ENCODE measurements at places on chromosomes 12 and 14. TPM values are rescaled to one million over a fixed set of nuclear protein-coding genes. Genes with fewer than 3 reads are reported as not detected.

Gene ERP27
- not detected for total RNA-seq

Gene BBOF1
- total RNA-seq, result 4.4 TPM

Gene LRRK2
- total RNA-seq, result 10.8 TPM

Gene SERPINA5
- not detected for total RNA-seq

Gene ANGEL1
- 6.6 TPM for total RNA-seq

Gene VWF
- 0.26 TPM for total RNA-seq

Gene MDM2
- total RNA-seq, result 240 TPM

Gene PRB2
- total RNA-seq, result not detected

Gene MAPK1IP1L
- total RNA-seq, result 16.5 TPM

Gene SCNN1A
- 0.26 TPM for total RNA-seq

Gene SMCO3
- total RNA-seq, result 0.17 TPM

Gene DDX23
- total RNA-seq, result 62.4 TPM

Gene PPFIA2
- 2.1 TPM for total RNA-seq

Gene TAS2R7
- not detected for total RNA-seq

Gene ATP5F1B
- total RNA-seq, result 613 TPM

Gene SERPINA12
- not detected for total RNA-seq

DNA sequence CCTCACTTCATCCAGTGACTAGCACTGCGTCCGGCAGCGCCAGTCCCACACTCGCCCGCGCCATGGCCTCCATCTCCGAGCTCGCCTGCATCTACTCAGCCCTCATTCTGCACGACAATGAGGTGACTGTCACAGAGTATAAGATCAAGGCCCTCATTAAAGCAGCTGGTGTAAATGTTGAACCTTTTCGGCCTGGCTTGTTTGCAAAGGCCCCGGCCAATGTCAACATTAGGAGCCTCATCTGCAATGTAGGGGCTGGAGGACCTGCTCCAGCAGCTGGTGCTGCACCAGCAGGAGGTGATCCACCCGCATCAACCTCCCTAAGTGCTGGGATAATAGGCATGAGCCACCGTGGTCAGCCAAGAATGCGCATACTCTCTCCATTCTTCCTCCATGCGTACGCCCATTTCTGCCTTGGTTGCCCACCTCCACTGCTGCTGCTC, 59.9 kb downstream of the IRF2BPL start:
- DNase-seq, result no peak

DNA sequence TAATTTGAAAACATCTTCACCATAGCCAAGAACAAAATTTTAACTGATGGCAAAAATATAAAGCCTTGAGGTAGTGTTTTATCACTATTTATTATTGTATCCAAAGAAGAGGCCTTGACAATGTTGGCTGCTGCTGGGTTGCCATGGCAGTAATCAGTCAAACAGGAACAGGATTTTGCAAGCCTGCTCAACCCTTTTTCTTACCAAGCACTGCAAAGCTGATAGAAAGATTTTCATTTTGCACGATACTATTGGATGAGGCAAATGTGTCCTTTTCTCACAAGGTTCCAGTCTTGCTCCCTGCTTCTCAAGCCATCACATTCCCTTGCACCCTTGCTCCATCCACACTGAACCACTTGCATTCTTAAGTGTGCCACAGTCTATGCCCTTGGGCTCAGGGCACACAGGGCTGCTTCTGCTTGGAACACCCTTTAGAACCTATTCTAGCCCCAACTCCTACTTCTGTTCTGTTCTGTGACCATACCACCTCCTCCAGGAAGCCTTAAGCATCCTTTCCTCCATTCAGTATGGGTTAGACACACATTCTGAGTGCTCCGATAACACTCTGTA, 76.5 kb upstream of the AMIGO2 start:
- peak; percentile 51 for DNase-seq

DNA sequence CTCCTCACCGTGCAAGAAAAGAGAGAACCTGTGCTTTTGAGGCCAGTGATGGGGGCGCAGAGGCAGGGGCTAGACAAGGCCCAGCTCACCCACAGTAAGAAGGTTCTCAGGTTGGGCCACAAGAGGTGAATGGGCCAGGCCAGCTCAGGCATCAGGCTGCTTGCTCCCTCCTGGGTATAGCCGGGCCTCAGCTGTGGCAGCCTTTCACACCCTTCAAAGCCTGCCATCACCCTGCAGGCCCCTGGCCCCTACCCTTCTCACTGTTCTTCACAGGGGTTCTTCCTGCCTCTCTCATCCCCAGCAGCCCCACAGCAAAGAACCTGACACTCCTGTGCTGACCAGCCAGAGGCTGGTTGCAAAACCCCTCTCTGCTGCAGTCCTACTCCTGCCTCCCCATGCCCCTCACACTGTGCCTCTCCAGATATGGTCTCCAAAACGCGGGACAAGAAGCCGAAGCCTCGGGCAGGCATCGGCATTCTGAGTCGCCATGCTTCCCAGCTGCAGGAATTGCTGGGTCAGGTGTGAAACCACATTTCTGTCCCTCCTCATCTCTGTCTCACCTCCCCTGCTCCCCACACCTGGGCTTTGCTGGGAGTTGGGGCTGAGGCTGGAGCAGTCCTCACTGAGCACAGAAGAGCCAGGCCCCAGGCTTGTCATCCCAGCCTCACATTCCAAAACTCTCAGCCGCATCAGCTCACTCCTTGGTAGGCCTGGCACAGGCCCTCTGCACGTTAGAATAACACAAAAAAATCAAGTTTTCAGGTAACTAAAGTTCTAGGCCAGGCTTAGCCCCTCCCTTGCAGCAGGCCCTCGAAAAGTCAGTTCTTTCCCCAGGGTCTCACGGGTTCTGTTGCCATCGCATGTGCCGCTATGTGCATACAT, 6.9 kb upstream of the FAIM2 start:
- DNase-seq, result no peak

DNA sequence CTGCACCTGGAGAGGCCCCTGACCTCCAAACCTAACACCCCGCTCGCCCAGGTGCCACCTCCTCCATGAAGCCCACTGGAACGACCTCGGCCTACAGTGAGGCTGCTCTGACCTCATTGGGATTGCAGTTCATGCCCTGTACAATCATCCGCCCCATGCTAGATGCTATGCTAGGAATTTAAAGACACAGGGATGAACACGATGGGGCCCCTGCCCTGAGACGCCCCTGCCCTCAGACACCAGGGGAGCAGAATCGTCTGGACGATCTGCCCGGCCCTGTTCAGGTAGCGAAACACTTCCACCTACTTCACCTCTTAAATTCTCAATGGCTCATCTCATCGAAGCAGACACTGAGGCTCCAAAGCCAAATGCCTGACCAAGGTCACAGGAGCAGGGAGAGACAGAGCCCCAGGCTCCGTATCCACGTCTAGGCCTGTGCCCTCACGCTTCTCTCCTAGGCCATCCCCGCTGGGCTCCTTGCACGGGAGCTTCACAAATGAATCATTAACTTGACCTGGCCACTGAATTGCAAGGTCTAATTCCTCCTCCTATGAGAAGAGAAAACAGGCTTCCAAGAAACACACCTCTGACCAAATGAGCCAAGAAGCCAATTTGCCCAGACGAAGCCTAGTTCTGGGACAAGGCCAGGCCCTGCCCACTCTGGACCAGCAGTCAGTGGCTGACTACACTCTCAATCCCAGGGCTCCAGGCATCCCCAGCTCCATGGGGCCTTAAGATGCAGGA, 35.2 kb downstream of the SCARB1 start:
- no peak for DNase-seq

- DNase-seq, result peak; percentile 36
These were observed 610 bp downstream of the TMTC2 start for GRCh38 chr12:82687021-82688011.

GRCh38 chr12:46926526-46926925, 100.7 kb upstream of the SLC38A4 start:
- DNase-seq, result no peak

- DNase-seq, result no peak
These were observed 74.7 kb downstream of the NOC4L start for GRCh38 chr12:132218915-132219314.

- no peak for DNase-seq
These were observed 80.3 kb downstream of the SYNE2 start for GRCh38 chr14:63933110-63933509.

GRCh38 chr14:69247676-69248440, 12.1 kb upstream of the GALNT16 start:
- DNase-seq, result peak; percentile 85

DNA sequence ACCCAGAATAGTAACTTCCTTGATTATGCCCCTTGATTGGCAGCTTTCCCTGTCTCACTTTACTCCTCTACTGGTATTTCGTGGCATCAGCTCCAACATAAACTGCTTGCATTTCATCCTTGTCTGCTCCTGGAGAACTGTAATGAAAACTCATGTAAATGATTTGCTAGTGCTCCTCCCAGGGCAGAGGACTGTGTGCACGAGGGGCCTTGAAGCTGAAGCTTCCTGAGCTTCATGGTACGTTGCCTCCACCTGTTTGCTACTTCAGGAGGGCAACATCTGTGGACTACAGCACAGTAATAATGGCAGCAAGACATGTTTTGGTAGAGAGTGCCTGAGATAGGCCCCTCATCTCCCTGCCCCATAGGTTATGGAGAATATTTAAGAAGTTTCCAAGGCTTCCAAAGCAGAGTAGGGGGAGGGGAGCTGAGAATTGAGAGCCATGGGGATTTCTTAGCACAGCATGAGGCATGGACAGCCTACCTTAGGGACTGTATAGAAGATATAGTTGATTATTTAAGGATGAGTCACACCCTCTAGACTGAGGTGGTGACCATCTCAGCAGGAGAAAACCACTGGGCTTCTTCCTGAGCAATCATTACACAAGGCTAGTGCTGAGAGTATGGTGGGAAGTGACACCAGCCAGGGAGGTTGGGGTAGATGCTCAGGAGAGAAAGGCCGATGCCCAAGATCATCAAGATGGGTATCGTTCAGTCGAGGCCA, 29.5 kb downstream of the CCDC198 start:
- no peak for DNase-seq

DNA sequence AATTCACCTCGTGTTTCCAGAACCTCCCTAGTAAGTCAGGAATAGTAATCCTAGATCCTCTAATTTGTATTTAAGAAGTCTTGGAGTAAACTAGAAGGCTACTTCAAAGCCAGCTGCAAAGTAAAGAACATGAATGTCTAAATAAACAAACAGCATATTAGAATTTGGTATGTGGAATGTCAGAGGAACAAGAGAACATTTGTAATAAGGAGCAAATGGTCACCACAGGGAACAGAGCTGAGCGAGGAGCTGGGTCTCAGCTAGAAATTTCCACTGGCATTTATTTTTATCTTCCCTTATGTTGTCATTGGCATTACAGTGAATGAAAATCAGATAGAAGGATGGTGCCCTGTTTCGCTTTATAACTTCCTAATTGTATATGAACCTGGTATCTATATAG, 50.2 kb downstream of the FRMD6 start:
- peak; percentile 47 for DNase-seq

GRCh38 chr14:50936016-50936340, 8.3 kb downstream of the PYGL start:
- no peak for DNase-seq

DNA sequence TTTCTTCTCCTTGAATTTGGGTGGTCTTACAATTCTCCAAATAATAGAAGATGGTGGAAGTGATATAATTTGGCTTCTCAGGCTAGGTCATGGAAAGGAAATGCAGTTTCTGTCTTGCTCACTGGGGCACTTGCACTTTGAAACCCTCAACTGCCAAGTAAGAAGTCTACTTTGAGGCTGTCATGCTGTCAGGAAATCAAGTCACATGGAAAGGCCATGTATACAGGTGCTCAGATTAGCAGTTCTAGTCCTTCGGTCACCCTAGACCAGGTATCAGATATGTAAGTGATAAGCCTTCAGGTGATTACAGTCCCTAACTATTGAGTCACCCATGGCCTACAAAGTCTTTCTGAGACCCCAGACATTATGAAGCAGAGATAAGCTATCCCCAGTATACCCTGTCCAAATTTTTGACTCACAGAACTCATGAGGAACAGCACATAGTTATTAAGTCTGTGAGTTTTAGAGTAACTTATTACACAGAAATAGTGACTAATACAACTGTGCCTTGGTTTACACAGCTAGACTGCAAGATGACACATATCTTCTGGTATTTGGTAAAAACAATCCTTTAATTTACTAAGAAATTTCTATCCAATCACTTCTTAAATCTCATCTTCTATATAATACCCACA, 26.3 kb upstream of the BBS10 start:
- peak; percentile 17 for DNase-seq

GRCh38 chr12:88693837-88694445, 113.7 kb upstream of the KITLG start:
- DNase-seq, result peak; percentile 12

GRCh38 chr12:131085816-131086591, 132.3 kb downstream of the ADGRD1 start:
- no peak for DNase-seq

GRCh38 chr14:50871914-50872732, at the start of gene ABHD12B:
TSS of gene ABHD12B (plus strand) at chr14:50872053. CDS start at chr14:50872175, 122 bp downstream.
- peak; percentile 18 for DNase-seq

GRCh38 chr12:41206298-41206697, 18.2 kb downstream of the PDZRN4 start:
- no peak for DNase-seq

DNA sequence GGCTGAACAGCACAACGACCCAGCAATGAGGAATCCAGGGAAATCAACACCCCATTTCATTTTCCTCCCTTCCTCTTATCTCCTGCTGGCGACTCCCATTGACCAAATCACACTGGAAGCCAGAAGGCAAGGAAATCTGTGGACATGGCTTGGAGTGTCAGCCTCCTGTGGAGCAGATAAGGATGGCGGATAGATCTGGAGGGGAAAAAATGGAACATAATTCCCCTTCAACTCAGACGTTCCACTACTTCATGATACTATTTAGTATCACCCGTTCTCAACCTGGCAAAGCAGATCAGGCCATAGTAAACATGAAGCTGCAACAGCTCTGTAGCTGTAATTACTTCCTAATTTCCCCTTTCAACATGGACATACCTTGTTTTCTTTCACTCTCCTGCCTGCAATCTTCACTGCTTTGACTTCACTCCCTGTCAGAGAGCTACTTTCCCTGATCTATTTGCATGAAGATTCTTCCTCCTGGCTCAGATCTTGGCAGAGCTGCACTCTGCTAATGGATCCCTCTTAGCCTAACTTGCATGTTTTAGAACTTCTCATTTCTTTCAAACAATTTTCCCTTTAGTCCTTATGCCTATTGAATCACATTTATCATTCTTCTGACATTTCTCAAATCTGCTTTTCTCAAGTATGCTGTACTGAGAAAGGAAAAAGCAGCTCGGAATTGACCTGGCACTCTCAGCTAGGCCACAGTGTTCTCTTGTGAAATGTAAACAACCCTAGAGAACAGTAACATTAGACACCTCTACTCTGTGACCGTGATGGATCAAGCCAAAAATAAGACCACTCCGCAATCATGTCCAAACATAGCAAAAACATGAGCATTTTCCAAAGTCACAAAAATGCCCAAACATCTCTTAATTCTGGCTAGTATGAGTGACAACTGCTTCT, 135.1 kb downstream of the ETNK1 start:
- no peak for DNase-seq

DNA sequence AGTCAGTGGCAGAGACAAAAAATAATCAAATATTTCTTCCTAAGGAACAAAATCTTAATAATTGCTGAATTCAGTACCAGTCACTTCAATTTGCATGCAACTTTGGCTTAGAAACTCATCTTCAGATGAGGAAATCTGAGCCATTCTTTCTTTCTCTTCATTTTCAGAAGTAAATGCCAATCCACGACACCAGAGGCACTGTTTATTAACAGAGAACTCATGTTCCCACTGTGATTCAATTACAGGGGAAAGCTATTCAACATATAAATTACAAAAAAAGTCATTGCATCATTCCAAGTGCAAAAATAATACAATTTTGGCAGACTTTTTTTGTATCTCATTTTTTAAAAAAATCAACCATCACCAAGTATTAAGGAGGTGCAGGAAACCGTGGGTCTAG, 816.1 kb upstream of the TMEM132C start:
- DNase-seq, result no peak
